ENCODE measurements at places on chromosomes 12 and 14.

DNA sequence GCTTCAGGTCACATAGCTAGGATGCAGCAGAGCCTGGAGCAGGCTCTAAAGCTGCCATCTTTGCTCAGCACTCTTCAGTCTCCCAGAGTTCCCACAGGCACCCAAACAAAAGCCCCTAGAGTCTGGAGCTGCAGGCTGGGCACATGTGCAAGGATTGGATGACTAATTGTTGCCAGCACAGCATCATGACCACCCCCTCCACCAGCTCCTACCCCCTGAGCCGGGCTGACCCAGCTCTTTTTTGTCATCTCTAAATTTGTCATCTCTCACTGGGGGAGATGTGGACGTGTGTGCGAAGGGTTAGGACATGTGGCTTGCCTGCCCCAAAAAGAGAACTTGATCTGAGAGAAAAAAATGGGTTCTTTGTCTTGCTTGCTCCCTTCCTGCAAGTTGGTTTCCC lies 4.3 kb upstream of the MMP19 start:
- DNase-seq: peak; percentile 65

- DNase-seq: no peak
Observed at GRCh38 chr14:75435473-75435872, 7.7 kb downstream of the JDP2 start.

GRCh38 chr12:95790917-95791849 lies 619 bp upstream of the NTN4 start:
- DNase-seq: peak; percentile 44

- no peak for DNase-seq
Observed at GRCh38 chr14:32007755-32008362, 69.2 kb upstream of the ARHGAP5 start.

- DNase-seq: peak; percentile 39
Observed at GRCh38 chr12:92070864-92071445, 74.7 kb downstream of the BTG1 start.

DNA sequence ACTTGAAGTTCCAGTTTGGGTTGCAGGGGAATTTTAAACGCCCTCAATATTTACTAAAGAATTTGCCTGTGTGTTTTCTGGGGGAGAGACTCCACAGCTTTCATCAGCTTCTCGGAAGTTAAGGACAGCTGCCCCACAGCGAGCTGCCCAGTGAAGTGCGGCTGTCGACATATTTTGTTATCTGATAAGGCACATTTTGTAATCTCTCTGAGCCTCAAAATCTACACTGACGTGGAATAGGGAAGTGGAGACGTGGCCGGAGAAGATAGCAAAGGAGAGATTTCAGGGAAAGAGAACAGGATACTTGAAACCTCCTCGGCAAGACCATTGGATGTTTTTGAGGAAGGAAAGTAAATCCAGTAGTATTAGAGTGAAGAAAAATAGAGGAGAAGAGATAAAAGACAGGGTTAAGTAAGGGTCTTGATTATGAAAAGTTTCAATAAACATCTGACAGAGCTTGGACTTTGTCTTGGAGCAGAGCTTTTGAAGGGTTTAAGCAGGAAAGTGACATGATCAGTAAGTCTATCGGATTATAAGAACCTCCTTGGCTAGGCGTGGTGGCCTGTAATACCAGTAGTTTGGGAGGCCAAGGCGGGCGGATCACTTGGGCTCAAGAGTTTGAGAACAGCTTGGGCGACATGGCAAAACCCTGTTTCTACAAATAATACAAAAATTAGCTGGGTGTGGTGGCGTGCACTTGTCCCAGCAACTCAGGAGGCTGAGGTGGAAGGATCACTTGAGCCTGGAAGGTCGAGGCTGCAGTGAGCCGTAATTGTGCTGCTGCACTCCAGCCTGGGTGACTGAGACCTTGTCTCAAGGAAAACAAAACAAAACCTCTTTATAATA lies 1.1 kb downstream of the POLR3B start:
- peak; percentile 39 for DNase-seq

- DNase-seq: no peak
Observed at GRCh38 chr12:61848893-61849292, 411.3 kb upstream of the USP15 start.

DNA sequence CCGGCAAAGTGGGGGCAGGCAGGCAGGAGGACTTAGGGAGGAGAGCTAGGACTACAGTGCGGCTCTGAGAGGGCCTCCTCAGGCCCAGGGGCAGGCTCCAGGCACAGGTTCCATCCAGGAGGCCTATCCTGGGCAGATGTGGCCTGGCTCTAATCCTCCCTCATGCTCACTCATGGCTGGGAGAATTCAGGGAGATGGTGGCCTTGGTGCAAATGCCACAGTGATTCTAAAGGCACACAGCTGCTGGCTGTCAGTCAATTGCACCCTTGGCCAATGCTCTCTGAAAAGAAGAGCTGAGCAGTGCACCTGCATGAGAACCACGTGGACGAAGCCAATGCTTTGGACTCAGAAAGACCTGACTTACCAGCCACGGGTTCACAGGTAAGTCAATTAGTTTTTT lies 89.6 kb downstream of the C12orf75 start:
- no peak for DNase-seq

DNA sequence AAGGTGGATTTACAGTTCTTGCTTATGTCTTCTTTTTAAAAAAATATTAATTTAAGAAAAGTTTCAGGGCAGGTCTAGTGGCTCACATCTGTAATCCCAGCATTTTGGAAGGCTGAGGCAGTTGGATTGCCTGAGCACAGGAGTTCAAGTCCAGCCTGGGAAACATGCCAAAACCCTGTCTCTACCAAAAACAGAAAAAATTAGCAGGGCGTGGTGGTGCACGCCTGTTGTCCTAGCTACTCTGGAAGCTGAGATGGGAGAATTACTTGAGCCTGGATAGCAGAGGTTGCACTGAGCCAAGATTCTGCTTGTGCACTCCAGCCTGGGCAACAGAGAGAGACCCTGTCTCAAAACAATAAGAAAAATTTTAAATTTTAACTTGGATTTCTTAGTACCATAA lies 5.4 kb upstream of the TAS2R46 start:
- peak; percentile 22 for DNase-seq

DNA sequence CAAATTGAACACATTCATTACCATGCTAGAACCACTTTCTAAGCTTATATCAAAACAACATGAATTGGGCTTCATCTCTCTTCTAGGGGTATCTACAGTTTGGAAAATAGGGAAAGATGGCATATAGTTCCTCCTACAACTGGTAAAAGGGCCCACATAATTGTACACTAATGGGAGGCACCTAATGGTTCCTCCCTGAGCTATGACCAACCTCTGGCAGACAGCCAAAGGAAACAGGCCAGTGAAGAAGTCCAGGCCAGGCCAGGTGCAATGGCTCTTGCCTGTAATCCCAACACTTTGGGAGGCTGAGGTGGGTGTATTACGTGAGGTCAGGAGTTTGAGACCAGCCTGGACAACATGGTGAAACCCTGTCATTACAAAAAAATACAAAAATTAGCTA lies 23.2 kb upstream of the APOF start:
- DNase-seq: peak; percentile 46

DNA sequence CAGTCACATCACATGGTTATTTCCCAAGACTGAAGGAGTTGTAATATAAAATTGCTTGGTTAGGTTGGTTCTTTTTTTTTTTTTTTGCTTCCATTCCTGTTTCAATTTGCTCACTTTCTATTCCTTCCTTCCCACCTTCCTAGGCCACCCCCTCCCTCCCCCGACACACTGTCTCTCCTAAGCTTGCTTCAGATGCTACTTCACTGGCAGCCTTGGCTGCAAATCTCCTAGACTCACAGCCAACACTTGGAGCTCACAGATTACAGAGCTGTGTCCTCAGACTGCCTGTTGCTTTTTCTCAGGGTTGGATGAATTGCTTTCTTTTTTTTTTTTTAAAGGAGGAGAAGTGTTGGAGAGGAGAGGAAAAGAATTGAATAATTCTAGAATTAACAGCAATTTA lies 77.3 kb upstream of the GRIN2B start:
- DNase-seq: no peak

DNA sequence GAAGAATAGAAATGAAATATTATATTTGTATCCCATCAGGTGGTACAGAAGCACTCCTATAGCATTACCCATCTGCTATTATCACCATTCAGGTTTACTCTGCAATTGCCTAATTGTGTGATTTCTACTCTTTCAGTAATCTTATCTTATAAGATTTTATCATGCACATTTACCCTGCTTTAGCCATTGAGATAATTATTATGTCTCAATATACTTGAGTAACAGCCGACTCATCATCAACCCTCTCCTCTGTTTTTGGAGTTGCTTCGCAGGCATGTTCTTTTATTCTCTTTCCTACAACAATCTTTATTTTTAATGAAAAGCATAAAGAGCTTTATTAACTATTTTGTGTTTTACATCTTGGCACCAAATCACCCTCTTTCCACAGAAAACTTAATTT lies 419.9 kb downstream of the LRIG3 start:
- DNase-seq: peak; percentile 40

DNA sequence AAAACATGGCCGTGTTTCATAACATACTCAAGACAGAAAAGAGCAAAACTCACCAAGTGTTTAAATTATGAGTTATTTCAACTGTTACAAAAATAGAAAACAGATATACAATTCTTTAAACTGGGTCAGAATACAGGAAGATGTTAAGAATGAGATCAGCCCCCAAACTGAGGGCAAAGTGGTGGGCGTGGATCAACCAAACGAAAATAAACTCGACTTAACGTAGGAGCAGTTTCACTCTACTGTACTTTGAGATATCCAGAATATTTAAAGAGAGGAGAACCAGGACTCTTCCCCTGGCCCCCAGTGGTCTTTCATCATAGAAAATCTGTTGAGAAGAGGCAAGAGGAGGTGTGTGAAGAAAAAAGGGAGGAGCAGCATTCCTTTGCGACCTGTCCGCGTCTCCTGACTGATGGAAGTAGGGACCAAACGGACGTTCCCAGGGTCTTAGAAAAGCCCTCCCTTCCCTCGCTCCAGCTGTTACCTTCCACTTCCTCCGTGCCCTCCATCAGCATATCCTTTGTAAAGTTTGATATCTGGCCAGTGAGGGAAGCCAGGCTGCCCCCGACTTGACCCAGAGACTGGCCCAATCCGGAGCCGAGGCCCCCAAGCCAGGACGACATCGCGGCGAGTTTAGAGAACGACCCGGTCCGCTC lies 668 bp downstream of the TRIP11 start:
- DNase-seq: peak; percentile 79

DNA sequence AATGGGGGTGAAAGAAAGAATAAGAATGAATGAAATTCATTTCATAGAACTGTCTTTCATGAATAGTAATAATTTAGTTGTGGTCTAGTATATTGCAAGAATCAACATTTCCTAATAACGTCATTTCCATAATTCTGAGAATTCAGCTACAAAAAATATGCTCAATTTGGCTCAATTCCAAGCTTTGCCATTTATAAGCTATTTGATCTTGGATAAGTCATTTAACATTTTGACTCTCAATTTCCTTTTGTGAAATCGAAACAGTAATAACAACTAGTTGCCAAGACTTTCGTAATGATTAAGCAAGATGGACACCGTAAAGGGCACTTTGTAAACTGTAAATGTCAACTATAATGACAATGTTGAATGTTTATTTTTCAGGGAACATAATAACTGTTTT lies 18.1 kb downstream of the NOS1 start:
- no peak for DNase-seq

- no peak for DNase-seq
Observed at GRCh38 chr12:88141425-88141773, 489 bp downstream of the CEP290 start.

- no peak for DNase-seq
Observed at GRCh38 chr14:51593397-51593796, 58.3 kb upstream of the FRMD6 start.

- DNase-seq: peak; percentile 74
Observed at GRCh38 chr14:51472881-51473280, 178.8 kb upstream of the FRMD6 start.

DNA sequence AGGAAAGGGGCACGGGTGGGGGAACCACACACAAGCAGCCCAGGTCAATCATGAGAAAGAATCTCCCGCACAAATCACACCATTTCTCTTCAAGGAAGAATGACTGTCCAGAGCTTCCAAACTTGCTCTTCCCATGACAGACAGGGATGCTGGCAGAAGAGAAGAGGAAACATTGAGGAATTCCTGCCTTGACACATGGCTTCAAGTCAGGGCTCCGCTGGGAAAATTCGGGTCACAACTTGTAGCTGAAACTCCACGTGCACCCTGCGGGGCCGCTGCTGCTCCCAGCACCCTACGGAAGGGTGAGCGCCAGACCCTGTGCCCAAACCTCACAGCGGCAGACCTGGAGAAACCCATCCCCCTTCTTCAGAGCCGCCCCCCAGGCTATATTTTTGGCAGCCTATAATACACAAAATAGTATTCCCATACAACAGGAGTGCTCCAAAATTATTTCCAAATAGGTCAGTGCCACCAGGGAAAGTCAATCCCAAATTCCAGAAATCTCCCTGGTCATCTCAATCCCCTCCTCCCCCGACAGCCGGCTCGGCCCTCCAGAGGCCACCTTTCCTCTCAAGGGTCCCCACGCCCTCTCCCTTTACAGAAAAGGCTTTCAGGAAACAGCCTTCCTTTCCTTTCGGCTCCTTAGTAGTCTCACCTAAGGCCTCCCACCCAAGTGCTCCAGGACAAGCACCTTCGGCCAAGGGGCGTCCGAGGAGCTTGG lies 1.3 kb downstream of the TMEM132D start:
- no peak for DNase-seq

- DNase-seq: no peak
Observed at GRCh38 chr14:104333646-104334423, 195.4 kb downstream of the KIF26A start.

GRCh38 chr12:115916910-115917668 lies 360.4 kb downstream of the MED13L start:
- no peak for DNase-seq

DNA sequence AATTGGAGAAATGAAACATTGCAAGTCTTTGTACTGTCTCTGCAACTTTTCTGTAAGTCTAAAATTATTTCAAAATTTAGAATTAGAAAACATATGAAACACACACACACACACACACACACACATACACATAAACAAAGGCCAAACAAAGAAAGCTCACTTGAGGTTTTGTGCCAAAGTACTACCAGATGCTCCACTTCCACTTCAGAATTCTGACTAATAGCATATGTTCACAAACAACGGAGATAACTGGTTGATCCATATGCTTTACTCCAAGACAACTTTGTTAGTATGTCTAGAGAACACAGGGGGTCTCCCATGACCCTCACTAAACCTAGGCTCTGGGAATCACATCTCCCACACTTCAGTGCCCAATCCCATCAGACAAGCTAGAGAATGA lies 133.8 kb upstream of the CLEC14A start:
- no peak for DNase-seq

DNA sequence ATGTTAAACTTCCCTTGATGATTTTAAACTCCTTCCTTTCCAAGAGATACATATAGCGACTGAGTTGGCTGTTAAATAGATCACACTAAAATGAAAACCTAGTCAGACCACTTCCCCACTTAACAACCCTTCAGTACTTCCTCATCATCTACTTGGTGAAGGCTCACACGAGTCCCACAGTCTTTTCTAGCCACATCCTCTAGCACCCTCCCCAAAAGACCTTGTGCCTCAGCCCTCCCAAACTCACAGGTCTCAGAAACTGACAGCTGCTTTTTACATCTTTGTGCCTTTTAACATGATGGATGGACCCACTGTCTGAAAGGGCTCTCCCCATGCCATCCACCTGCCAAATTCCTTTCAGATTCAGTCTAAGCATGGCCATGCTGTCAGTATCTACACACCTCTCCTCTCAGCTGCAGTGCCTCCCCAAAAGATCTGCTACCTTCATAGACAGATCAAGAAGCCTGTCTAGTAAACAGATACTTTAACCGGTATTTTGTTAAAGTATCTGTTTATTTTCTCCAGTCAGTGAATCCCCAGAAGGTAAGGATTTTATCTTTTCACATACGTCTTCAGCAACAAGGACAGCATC lies 65.1 kb upstream of the GPHB5 start:
- no peak for DNase-seq

Measured in M059J (cell line).